ENCODE measurements at places on chromosomes 7 and 10.

GRCh38 chr10:51045871-51046270 is 28.4 kb upstream of the PRKG1 start:
- DNase-seq, result no peak

GRCh38 chr10:70344144-70344543 is 38.3 kb downstream of the LRRC20 start:
- DNase-seq, result no peak

- no peak for DNase-seq
Measured at GRCh38 chr7:53100091-53100490, 64.7 kb downstream of the POM121L12 start.

GRCh38 chr10:48564466-48565160 is 40.3 kb downstream of the ARHGAP22 start:
- no peak for DNase-seq

DNA sequence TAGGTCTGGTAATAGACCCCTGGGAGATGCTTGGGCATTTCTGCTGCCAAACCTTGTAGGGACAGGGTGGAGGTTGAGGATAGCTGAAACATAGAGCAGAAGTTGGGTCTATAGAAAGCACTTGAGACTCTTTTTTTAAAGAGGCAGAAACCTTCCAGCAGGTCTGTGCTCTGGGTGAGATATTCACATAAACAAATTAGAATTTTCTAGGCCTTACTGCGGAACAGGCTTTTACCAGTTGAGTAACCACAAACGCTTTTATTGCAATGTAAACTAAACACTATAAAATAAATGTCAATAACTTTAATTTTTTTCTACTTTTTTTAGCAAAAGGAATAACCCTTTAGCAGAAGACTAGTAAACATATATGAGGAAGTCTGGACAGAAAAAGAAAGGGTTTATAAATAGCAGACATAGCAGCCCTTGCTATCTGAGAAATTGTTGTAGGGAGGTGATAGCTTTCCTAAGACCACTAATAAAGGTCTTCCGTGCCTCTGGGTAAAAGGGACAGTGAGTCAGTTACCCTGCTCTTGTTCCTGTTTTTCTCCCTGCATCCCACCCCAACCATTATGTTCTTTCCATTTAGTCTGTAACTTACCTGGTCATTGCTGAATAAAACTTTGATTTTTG is 38.7 kb downstream of the CACNB2 start:
- no peak for DNase-seq

- no peak for DNase-seq
Measured at GRCh38 chr7:41916450-41916927, 213.6 kb upstream of the INHBA start.

DNA sequence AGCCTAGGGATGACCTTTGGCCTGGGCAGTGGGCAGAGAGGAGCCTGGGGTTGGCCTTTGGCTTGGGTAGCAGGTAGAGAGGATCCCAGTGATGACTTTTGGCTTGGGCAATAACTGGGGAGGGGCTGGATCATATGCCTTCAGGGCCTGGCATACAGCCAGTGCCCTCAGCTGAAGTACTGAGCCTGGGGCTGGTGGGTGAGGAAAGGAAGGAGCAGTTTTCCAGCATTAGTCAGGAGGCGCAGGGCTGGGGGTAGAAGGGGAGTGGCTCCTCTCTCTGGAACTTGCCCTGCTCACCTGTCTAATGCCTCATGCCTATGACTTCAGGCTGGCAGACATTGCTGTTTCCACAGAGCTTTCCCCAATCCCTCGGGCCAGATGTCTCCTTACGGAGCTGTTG is 15.2 kb upstream of the COMTD1 start:
- DNase-seq, result no peak

- no peak for DNase-seq
Measured at GRCh38 chr7:104275900-104276299, 52.5 kb upstream of the LHFPL3 start.

DNA sequence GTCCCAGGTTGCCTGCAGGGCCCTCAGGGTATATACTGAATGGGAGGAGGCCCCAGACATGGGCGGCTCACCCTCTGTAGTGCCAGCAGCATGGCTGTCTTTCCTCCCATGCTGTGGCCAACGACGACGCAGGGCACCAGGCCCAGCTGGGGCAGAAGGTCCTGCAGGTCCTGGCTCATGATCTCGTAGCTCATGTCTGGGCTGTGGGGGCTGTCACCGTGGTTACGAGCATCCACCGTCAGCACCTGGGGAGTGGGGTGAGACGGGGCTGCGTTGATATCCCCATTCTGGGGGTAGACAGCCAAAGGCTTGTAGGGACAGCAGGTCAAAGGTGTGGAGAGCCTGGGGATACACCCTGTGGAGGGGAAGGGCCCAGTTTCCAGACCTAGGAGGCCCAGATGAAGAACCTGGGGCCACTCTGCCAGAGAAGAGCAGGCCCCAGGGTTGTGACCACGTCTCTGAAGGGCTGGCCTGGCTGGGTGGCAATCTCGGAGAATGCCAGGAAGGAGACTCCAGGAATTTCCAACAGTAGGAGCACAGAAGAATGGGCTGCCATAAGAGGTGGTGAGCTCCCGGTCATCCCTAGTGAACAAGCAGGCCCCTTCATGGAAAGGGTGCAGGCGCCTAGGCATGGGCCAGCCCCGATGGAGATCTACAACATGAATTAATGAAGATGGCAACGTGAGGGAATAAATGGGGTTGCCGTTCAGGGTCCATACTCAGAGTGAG is 947 bp downstream of the ABHD11 start:
- no peak for DNase-seq

GRCh38 chr7:13333371-13333770 is 645.9 kb downstream of the ARL4A start:
- DNase-seq, result no peak

DNA sequence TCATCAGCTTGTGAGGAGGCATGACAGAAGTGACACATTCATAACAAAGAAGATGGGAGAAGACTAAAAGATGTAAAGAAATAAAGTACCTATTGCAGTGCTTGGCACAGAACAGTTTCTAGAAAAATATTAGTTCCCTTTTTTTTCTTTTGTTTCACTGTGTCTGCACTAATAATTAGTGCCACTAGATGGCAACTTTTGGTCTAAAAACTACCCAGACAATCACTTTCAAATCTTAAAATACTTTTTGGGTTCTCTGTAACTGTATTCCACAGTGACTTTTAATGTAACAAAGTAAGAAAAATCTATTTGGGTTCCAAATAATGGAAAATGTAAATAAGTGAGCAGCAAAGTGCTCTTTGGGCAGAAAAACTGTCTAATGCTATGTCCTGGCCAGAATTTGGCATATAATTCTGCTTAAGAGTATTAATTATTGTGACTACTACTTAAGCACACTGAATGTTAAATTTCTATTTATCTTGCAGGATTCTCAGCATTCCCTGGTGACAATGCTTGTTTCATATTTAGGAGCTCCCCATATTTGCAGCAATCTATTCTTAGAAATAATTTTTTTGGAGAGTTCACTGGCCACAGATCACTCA is 134.8 kb upstream of the KIF5B start:
- DNase-seq, result no peak

GRCh38 chr7:70763961-70764691 is 367.8 kb upstream of the GALNT17 start:
- DNase-seq, result no peak

DNA sequence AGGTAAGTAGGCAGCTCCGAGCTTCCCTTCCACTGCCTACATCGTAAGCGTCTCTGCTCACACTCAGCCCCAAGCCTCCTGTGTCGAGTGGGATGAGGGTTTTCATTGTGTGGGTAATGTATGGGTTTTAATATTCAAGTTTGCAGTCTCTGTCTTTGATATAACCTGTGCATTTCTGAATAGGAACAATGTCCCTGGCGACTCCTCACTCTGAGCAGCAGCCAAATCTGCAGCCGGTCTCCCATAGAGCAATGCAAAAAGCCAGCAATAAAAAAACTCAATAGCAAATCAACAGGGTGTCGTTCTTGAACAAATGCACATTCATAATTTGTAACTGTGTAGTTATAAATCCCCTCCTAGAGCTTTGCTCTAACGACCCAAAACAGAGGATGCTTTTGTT is 33.4 kb downstream of the PPP1R17 start:
- no peak for DNase-seq

DNA sequence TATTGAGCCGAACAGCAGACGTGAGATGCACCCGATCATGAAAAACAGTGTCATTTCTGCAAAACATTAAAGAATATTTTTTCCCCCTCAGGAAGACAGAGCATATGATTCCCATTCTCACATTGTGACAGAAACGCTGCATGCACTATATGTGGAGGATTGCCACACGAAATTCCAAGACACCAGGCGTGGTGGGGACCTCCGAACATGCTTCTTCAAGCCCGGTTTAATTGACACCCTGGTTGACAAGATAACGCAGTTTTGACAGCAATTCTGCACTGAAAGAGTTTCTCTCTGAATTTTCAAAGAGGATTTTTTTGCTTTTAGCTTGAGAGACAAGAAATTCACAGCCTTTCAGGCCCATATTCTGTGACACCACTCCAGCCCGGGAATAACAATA is 442.8 kb upstream of the NRP1 start:
- DNase-seq, result no peak

All from stimulated activated CD8-positive, alpha-beta memory T cell treated with anti-CD3 and anti-CD28 coated beads, Interleukin-2, amount 100 ng/mL, for 1 hour (primary cell).